Stimulated activated CD4-positive, alpha-beta T cell treated with anti-CD3 and anti-CD28 coated beads, Interleukin-1b, Interleukin-23, amount 100 ng/mL, for 24 hours (primary cell): ENCODE measurements at places on chromosomes 7 and 10.

DNA sequence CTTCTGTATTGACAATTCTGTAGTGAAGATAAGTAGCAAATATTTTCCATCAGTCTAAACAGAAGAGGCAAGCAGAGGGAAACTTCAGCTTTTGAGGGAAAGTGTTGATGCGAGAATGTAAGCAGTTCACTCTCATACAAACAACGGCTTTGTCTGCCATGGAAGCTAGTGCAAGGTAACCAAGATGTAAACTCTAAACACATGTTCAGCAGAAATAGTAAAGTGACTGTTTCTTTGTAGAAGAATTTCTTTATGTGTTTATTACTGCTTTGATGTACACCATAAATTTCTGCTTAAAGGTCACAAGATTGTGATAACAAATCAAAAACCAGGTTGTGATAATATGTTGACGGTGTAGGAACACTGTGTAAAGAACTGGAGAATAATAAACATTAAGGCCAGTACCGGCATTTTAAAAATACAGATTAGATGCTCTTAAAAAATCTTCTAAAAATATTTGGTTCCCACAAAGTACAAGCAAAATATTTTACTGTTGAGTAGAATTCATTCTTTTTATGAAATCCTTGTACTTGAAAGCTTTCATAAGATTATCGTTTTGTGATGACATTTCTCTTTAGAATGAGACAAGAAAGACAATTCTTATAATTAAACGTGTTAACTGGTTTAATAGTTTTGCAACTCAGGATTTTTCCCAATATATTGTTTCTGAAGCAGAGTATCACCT, 34.2 kb downstream of the SEMA3C start:
- DNase-seq, result no peak

GRCh38 chr7:117118579-117119180, 165.4 kb downstream of the ST7 start:
- no peak for DNase-seq

GRCh38 chr10:101716891-101717659, 22.1 kb upstream of the FBXW4 start:
- DNase-seq, result no peak

DNA sequence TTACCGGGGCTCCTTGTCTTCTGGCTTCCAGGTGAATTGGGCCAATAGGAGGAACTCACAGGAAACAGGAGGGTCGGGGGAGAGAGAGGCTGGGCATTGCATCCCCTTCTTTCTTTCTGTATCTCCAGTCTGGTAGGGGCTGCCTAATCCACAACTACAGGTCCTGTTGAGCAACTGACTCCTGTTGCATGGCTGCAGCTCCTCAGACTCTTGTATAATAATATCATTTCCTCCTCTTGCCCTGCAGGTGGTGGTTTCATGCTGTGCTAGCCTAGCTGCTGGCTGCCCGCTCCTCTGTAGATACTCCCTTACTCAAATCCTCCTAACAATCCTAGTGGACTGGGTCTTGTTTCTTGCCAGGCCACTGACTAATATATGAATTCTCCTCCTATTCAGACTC, 276.5 kb upstream of the SMIM30 start:
- DNase-seq, result no peak
